ENCODE measurements at places on chromosomes 4 and X. TPM values are rescaled to one million over a fixed set of nuclear protein-coding genes. Genes with fewer than 3 reads are reported as not detected.

AGA gene
- total RNA-seq, result 21.4 TPM

VEGFD gene
- total RNA-seq, result not detected

KLB gene
- total RNA-seq, result not detected

ATP7A gene
- 10.5 TPM for total RNA-seq

WDR1 gene
- total RNA-seq, result 507 TPM

SLC7A11 gene
- 3.7 TPM for total RNA-seq

CENPVL3 gene
- total RNA-seq, result not detected

EPHA5 gene
- total RNA-seq, result not detected

VEGFC gene
- not detected for total RNA-seq

SPANXN3 gene
- total RNA-seq, result not detected

JAKMIP1 gene
- total RNA-seq, result 28.8 TPM
